Urothelium cell line (cell line): ENCODE measurements at places on chromosomes 7 and 10.

- DNase-seq = no peak
Observed at GRCh38 chr10:11546581-11546980, 64.9 kb downstream of the USP6NL start.

- no peak for DNase-seq
Observed at GRCh38 chr7:78264105-78264504, 465.5 kb downstream of the PHTF2 start.

GRCh38 chr10:78571286-78571685 lies 497.5 kb upstream of the ZMIZ1 start:
- DNase-seq = no peak

DNA sequence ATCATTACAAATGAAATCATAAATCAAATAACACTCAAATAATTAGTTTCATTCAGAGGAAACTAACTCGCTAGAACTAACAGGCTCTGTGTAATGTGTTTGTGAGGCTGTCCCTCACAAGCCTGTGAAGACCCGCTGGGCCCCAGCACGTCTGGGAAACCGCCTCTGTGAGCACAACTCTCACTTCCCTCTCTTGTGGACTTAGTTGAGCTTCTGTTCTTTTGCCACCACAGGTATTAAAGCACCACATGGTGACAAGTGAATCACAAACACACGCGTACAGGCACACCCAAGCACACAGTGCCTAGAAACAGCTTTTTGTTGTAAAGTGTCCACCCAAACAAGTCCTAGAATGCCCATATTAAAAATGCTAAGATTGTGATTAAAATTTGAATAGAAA lies 51.0 kb downstream of the ZNF777 start:
- no peak for DNase-seq

DNA sequence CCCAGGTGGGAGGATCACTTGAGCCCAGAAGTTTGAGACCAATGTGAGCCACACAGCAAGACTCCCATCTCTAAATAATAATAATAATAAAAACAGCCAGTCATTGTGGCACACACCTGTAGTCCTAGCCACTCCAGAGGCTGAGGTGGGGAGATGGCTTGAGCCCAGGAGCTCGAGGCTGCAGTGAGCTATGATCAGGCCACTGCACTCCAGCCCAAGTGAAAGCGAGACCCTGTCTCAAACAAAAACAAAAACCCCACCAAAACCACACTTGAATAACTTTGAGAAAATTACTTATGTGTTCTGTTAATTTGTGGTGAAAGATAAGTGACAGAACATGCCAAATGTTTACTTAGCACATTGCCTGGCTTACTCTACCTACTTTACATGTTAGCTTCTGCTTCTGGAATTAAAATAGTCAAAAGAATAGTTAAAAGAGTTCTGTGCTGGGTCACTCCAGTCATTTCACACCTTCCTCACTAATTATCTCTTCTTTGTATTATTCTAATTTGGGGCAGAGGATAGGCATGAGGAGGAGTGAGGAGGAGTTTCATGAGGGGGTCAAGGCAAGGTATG lies 9.8 kb downstream of the TMEM60 start:
- DNase-seq = no peak

DNA sequence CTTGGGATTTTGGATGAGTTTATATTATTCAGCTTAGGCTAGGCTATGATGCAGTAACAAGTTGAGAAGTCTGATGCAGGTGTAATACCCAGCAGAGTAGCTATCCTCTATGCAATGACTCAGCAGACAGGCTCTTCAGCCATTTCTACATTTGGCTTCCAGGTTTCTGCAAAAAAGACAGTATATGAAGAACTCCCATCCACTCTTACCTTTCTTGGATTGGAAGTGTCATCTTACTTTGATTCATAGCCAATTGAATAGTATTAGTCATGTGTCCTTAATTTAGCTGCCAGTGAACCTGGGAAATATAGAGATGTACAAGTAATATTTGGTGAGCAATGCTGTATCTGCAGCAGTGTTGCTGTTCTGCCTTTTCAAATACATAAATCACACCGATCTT lies 127.8 kb upstream of the NPSR1 start:
- peak; percentile 45 for DNase-seq

- DNase-seq = no peak
Observed at GRCh38 chr10:10901906-10902305, 115.8 kb upstream of the CELF2 start.

GRCh38 chr7:18572154-18572553 lies 76.6 kb downstream of the HDAC9 start:
- DNase-seq = no peak

GRCh38 chr7:12389089-12389700 lies 14.5 kb downstream of the VWDE start:
- peak; percentile 55 for DNase-seq

- peak; percentile 66 for DNase-seq
Observed at GRCh38 chr10:6052247-6053221, 9.6 kb downstream of the IL2RA start.

DNA sequence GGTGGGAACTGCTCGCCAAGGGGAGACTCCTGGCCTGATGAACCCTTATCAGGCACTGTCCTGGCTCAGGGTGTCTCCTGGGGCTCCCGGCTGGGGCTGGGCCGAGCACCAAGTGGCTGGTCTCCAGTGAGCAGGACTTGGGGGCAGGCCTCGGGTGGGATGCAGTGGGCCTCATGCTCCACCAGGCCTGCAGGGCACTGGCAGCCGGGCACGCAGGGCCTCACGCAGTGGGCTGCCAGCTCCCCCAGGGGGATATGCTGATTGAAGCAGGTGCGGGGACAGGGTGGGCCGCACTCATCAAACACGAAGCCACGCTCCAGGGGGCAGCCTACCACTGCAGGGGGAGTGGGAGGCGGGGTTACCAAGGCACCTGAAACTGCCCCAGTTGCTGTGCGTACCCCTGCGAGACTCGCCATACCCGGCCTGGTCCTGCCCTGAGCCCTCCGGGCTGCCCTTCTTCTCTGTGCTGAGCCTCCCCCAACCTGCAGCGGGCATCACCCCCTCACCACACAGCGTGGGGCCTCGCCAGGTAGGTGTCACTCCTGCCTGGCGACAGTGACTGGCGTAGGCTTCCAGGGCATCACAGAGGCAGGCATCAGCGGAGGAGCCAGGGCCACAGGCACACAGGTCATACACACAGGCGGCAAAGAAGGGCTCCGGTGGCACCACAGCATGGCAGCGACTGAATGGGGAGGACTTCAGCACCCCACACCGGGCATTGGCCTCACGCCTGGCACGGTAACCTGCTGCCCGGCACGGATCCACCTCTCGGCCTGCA lies 14.5 kb downstream of the ATP6V1F start:
- no peak for DNase-seq

DNA sequence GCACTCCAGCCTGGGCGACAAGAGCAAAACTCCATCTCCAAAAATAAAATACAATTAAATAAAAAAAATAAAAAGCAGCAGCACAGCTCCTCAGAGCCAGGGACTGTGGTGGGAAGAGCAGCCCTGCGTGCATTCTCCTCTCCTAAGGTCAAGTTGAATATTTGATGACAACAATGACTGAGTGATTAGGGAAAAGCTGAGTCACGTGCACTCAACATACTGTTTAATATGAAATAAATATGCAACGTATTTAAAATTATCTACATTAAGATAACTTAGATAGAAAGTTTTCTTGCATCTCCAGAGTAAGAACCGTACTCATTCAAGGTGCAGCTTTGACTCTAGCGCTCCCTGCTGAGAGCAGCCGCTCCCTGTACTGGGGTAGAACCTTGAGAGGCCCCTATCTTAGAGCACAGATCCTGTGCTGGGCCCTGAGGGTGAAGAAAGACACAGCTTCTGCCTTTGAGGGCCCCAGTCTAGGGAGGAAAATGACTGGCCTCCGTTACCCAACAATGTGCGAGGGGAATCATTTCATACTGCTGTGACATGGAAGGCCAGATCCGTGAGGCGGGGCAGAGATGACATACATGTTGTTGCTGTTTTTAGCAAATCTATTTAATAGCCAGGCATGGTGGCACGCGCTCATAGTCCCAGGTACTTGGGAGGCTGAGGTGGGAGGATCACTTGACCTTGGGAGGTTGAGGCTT lies 81.1 kb downstream of the SVIL start:
- DNase-seq = no peak

- DNase-seq = peak; percentile 32
Observed at GRCh38 chr10:61975391-61975932, 74.0 kb downstream of the ARID5B start.

DNA sequence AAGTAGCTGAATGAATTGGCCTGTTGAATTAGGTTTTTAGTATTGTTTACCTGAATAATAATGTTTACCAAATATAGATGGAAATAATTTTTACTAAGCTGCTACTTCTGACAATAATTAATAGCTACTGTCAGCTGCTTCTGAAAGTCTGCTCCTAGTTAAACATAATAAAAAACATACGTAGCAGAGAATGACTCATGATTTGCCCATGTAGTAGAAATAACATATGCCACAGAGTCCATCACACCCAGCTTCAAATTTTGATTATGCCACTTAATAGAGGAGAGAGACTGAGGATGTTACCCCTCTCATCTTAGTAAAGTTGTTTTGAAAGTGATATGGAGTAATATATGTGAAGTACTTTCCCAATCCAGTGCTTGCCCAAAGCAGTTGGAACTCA lies 57.6 kb upstream of the MDFIC start:
- DNase-seq = no peak

GRCh38 chr10:113991091-113991860 lies 52.4 kb upstream of the ADRB1 start:
- DNase-seq = peak; percentile 16

GRCh38 chr10:60618861-60619260 lies 159.4 kb upstream of the CDK1 start:
- no peak for DNase-seq

GRCh38 chr10:35848412-35848811 lies 206.3 kb upstream of the FZD8 start:
- DNase-seq = no peak

GRCh38 chr7:38932509-38933168 lies 23.6 kb upstream of the VPS41 start:
- DNase-seq = peak; percentile 58

GRCh38 chr7:3246127-3246526 lies 54.9 kb upstream of the SDK1 start:
- no peak for DNase-seq

DNA sequence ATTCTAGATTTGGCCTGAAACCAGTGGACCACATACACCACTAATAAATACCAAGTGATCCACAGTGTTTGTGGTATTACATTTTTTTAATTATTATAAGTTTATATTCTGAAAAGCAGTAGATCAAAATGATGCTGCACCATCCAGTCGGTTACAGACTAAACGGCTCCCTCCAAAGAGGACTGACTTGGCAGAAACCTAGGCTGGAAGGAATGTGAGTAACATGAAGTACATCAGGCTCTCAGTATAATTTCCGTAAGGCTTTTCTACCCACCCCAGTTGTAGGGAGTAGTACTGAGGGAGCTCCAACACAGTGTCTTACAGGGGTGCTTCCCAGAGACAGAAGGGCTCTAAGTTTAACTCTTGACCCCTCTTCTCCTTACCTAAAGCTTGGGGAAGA lies 119.5 kb downstream of the TRRAP start:
- DNase-seq = no peak

GRCh38 chr7:80677629-80678028 lies 39.2 kb downstream of the CD36 start:
- DNase-seq = no peak

DNA sequence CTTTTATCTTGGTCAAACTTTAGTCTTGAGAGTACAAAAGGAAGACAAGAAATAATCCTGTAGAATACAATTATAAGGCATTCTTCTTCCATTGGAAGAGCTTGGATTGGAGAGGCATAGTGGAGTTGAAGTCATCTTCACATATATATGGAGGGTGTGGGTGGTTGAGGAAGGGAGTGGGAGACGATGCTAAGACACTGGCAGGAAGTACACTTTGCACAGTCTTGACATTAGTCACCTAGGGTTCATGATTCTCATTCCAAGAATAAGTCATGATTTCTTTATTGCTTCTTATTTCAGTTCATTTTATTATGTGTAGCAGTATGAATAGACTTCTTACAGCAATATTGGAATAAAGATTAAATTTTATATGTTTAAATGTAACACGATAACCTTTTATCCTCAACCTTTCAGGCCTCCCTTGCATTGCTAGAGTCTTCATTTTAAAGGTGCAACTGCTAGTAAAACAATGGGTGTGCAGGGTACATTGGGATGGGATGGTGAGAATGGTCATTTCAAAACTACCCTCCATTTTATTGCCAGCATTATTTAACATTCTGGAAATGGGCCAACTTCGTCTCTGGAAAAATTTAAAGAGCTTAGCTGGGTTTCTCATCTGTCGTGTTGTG lies 12.3 kb upstream of the SLC26A3 start:
- no peak for DNase-seq
